ENCODE measurements at places on chromosomes 6 and 20.

GRCh38 chr20:15256676-15257568 is 919.5 kb upstream of the FLRT3 start:
- DNase-seq: no peak

- no peak for DNase-seq
Measured at GRCh38 chr6:384898-385297, 6.7 kb upstream of the IRF4 start.

DNA sequence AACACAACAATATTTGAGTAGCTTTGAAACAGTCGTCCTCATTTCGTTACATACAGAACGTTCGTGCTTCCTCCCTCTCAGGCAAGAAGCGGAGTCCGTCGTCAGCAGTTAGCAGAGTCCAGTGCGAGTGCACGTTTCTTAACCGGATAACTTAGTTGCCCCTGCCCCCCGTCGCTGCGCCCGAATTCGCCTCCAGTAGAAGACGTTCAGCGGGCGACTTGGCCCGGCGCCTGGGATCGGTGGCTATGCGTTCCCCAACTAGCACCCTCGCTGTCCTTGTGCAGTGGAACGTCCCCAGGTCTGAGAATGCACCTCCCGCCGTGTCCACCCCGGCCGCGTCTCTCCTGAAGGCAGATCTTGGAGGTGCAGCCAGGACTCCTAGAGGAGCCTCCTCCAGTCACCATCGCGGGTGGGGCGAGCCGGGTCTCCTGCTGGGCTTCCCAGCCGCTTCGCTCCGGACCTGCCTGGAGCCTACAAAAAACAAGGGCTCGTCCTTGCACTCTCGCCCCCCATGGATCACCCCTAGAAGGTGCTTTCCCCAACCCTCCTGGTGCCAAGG is 910 bp upstream of the PCSK2 start:
- DNase-seq: no peak

- DNase-seq: no peak
Measured at GRCh38 chr20:58718121-58718563, 25.5 kb downstream of the NPEPL1 start.

DNA sequence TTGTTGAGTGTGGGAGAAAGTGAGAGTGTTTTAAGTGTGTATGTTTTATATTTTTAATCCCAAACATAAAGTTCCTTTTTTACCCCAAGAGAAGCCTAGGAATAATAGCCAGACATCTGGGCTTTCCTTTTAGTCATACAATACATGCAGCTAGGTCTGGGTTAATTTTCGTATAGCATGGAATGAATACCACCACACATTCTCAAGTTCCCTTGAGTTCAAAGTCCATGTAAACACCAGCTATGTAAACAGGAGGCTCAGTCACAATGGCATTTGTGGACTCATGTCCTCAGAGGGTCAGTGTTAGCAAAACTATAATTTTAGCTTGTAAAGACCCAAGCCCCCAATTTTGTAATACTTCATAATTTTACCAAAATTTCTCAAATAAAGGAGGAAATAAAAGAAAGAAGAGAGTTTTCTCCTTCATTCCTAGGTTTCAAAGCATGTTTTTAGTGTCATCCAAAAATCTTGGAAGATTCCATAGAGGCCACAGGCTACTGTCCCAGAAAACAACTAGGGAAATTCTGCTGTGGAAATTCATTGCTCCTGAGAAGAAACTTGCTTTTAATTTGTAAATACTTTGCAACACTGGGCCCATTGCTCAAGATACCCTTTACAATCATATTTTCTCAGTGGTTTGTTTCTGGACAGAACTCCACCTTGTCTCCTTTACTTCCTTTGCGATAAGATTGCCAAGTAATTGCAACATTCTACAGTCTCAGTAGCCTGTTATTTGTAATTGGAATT is 671.2 kb downstream of the COL12A1 start:
- no peak for DNase-seq

- no peak for DNase-seq
Measured at GRCh38 chr20:61072398-61072797, 179.7 kb upstream of the CDH4 start.
